A549 treated with Hydrocortisone at 1 μM for 4 hours (cell line): ENCODE measurements at places on chromosomes 2 and 18. TPM values are rescaled to one million over a fixed set of nuclear protein-coding genes. Genes with fewer than 3 reads are reported as not detected.

L3MBTL4 gene
- 0.02 to 0.05 TPM in 2 of 5 replicates, not detected in the others for total RNA-seq

IGFBP5 gene
- 0.14 to 0.17 TPM (median 0.17 TPM) in 5 replicates for total RNA-seq

PDCD1 gene
- 0.12 TPM in 1 of 5 replicates, not detected in the others for total RNA-seq

PLGLB2 gene
- total RNA-seq = 0.13 to 0.32 TPM (median 0.16 TPM) in 5 replicates

CHRNG gene
- not detected in 5 replicates for total RNA-seq

SERPINB3 gene
- total RNA-seq = 0.10 to 0.16 TPM (median 0.13 TPM) in 3 of 5 replicates, not detected in the others

VIT gene
- total RNA-seq = not detected in 5 replicates

DCTN1 gene
- total RNA-seq = 120 to 153 TPM (median 146 TPM) in 5 replicates

RUFY4 gene
- 0.09 TPM in 1 of 5 replicates, not detected in the others for total RNA-seq
